Fibroblast of the conjunctiva (primary cell): ENCODE measurements at places on chromosomes 3 and 15.

DNA sequence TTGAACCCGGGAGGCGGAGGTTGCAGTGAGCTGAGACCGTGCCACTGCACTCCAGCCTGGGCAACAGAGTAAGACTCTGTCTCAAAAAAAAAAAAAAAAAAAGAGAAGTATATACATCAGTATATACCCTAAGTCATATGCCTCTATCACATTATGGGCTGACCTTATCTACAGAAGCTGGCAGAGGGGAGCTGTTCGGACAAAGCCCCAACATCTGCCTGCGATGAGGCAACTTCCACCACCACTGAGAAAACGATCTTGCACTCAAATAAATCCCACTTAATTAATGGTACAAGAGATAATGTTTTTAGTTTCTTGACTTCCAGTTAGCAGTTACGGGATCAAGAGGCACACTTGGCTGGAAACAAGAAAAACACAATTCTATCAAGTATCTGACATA lies 2.2 kb downstream of the GLT8D1 start:
- no peak for DNase-seq

DNA sequence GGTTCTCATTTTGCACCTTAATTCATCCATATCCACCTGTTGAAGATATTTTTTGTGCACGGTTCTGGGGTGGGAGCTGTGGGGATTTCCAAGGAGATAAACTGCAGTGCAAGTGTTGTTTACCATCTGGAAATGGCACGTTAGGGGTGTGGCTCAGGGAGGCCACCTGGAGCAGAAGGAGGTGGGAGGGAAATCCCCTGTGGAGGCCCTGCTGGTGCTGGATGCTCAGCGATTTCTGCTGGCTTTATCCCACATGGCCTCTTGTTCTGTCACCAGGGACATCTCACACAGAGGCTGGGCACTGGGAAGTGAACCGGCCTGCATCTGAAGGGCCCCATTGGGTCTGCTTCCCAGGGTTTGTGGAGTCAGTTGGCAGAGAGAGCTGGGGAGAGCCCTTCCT lies 24.3 kb downstream of the TRPM1 start:
- DNase-seq, result no peak

DNA sequence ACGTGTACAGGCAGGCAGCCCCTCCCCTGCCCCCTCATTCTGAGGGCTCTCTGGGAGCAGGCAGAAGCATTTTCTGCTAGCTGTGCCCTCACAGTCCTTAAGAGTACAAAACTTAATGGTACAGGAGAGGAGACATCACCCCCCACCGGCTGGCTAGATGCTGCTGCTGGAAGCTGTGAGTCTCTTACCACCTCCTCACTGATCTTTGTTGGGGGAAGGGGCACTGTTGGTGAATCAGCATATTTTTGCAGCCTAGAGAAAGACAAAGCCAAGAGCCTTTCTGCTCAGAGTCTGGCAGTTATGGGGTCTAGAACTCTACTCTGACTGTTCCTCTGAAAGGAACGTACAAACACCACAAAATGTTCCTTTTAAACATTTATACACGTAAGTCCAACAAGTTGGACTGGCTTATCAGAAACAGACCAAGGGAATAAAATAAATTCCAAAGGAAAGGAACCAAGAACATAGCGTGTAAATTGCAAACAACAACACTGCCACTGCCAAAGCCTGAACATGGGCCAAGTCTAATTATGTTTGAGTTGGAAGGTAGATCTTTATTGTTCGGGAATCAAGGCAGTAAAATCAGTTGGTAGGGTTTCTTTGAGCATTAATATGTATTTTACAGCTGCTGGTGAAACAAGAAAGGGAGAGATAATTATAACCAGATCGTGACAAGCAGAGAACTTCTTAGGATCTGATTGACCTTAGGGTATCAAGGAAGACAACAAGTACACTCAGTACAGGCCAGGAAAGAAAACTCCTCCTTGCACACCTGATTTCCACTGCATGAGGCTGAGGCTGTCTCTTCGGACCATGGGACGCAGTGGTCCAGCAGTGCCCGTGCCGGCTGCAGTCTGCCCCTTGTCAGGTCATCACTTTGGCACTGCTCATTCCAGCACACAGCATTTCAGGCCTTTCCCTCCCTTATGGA lies 27.4 kb downstream of the CLK3 start:
- DNase-seq, result peak; percentile 17

GRCh38 chr15:88834211-88834812 lies 31.1 kb downstream of the ACAN start:
- peak; percentile 27 for DNase-seq

DNA sequence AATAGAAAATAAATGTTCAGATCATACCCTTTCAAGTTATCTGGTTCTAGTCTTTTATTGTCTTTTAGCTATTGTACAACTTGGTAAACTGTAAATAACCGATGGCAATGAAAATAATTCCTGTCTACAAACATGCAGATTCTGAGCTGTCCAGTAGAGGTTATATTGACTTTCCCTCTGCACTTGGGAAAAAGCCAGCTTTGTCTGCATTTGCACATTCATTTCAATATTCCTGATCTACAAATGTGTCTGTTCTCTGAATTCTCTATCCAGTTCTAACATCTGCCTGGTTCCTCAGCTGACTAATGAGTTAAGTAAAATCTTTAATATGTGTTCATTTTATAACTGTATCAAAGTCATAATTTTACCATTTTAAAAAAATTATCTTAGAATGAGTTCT lies 408.5 kb downstream of the ERC2 start:
- DNase-seq, result no peak

GRCh38 chr3:45123581-45124269 lies 22.5 kb downstream of the CDCP1 start:
- DNase-seq, result peak; percentile 47

DNA sequence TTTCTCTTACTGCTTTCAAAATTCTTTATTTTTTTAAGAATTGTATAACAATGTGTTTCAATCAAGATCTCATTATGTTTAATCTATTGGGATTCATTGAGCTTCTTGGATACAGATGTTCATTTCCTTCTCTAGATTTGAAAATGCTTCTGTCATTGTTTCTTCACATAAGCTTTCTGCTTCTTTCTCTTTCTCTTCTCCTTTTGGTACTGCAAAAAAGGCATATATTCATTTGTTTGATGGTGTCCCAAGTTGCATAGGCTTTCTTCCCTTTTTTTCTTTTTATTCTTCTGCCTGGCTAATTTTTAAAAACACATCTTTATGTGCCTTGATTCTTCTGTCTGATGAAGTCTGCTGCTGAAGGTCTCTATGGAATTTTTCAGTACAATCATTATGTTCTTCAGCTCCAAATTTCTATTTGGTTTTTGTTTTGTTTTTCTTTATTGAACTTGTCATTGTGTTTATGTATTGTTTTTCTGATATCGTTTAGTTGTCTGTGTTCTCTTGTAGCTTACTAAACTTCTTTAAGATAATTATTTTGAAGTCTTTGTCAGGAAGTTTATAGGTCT lies 88.9 kb downstream of the DTWD1 start:
- no peak for DNase-seq

- no peak for DNase-seq
These were observed 1.7 kb downstream of the LRRC2 start for GRCh38 chr3:46564190-46565021.

GRCh38 chr3:53506110-53506762 lies 11.8 kb downstream of the CACNA1D start:
- DNase-seq, result no peak

- DNase-seq, result no peak
These were observed 12.3 kb upstream of the PHLDB2 start for GRCh38 chr3:111846717-111847116.

DNA sequence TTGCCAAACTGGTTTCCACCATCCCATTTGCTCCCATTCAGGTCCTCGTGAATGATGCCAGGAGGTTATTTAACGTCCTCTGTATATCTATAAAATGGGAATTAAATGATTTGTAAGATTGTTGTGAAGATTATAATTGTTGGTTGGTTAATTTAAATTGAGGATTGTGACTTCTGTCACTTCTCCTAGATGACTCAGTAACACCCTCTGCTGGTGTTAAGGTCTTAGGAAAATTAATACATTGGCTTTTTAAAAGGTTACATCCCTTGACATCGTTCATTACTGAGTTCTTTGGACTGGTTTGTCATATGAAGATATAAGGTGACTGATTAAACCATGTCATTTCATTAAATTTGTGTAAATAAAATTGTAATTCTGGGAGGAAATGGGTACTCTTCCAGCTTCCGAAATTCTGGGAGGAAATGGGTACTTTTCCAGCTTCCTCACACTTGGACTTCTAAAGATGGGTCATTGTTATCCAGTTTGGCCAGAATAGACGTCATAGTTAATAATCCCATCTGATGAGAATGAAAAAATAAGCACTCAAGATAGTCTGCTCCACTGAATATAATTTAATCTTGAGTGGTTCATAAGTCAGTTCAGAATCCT lies 33.3 kb upstream of the PAQR5 start:
- peak; percentile 6 for DNase-seq

- DNase-seq, result no peak
These were observed 6.5 kb downstream of the GPR160 start for GRCh38 chr3:170044271-170044670.

- peak; percentile 13 for DNase-seq
These were observed 12.3 kb upstream of the SPATA12 start for GRCh38 chr3:57048052-57048671.

- DNase-seq, result no peak
These were observed 19.1 kb upstream of the EIF1B start for GRCh38 chr3:40290396-40290795.

DNA sequence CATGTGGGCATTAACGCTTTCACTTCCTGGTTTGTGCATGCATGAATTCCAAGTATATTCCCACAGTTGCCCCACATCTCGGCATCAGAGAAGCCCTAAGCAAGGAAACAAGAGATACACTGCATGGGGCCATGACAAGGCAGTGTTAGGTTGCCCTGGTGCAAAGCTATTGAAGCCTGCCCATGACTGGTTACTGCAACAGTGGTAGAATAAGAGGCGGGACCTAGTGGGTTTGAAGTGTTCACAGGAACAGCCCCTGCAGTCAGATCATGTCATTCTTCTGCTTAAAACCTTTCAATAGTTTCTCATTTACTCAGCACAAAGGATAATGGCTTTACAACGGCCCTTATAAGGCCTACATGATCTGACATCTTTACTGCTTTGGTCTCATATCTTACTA lies 80.9 kb upstream of the TOPAZ1 start:
- no peak for DNase-seq

DNA sequence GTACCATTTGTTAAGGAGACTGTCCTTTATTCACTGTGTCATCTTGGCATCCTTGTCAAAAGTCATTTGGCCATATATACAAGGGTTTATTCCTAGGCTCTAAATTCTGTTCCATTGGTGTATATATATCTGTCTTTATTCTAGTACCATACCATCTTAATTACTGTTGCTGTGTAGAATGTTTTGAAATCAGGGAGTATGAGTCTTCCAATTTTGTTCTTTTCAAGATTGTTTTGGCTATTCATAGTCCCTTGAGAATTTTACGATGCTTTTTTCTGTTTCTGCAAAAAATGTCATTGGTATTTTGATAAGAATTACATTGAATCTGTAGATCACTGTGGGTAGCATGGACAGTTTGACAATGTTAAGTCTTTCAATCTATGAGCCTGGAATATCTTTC lies 28.7 kb downstream of the PFN2 start:
- DNase-seq, result peak; percentile 3

GRCh38 chr3:188389711-188390342 lies 235.9 kb downstream of the LPP start:
- no peak for DNase-seq

- peak; percentile 29 for DNase-seq
These were observed 30.6 kb upstream of the GPR160 start for GRCh38 chr3:170007031-170007663.

DNA sequence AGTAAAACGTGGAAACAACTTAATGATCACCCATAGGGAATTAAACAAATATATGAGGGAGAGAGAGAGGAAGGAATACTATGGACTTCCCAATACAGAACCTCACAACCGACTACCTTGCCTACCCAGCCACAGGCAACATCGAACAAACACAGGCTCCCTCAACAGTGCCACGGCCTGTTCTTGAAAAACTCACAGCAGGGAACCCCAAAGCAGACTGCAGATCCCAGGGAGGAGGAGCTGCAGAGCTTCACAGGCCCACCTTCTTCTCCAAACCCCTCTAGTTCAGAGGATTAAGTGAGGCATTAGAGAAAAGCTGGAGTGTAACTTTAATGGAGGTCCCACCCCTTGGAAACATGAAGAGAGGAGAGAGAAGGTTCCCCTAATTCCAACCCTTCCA lies 110.2 kb downstream of the ST8SIA2 start:
- DNase-seq, result no peak

- no peak for DNase-seq
These were observed 214.0 kb upstream of the BHLHE40 start for GRCh38 chr3:4765212-4765611.

GRCh38 chr3:143507735-143508580 lies 340.3 kb downstream of the SLC9A9 start:
- DNase-seq, result peak; percentile 79

DNA sequence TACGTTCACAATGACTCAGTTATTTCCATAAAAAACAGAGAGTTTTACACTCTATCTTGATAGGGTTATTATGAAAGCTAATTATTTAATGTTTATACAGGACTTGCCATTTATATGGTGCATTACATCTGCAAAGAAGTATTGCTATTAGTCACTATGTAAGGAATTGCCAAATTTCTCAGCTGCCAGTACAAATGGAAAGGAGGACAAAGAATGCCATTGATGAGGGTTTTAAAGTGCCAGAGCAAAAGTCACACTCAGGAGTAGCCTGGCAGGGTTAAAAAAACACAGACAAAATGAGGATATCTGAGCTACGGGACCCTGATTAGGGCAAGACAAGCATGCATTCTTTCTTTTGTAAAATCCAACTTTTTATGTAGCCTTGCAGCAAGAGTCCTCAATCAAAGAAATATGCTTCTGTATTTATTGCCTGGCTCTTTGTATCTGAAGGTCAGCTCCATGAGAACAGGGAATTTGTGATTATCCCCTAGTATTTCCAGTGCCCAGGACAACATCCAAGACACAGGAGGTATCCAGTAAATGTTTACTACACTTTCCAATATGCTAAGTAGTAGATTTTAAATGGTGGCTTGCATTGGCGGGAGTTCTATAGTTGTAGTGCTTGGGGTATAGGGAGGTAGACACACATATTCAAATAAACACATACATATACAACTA lies 1013.6 kb downstream of the ROBO1 start:
- DNase-seq, result peak; percentile 24

- no peak for DNase-seq
These were observed 46.2 kb downstream of the ZNF385D start for GRCh38 chr3:21704796-21705195.

GRCh38 chr3:144809380-144809779 lies 837.8 kb downstream of the DIPK2A start:
- DNase-seq, result no peak

DNA sequence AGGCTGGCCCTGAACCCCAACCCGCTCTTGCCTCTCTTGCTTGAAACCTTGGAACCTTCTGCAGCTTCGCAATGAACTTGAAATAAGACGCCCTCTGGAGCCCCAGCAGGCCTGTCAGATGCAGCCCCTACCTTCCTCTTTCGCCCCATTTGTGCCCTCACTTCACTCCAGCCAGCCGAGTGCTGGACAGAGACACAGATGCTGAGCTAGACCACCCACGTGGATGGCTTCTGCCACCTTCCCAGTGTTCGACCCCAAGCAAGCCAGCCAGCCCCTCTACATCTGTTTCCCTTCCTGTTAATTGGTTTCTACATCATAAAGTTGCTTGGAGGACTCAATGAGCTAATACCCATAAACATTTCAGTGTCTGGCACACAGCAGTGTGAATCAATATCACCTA lies 23.8 kb upstream of the SNRPA1 start:
- no peak for DNase-seq
